ENCODE measurements at places on chromosomes 2 and 18.

DNA sequence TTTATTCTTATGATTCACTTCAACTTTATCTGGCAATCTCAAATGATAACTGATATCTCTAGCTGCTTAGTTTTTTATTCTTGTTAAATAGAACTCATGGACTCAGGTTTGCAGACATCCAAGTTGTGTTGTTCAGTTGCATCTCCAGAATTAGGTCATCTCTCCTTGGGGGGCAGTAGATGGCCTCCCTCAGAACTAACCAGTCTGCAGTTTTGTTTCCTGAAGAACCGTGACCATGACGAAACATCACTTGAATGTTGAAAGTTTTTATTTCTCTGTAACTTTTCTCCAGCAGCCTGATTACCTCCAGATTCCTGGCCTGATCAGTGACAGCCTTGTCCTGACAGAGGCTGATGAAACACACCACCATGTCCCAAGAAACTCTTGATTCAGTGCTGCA, 321.5 kb downstream of the GALNT13 start:
- no peak for DNase-seq

DNA sequence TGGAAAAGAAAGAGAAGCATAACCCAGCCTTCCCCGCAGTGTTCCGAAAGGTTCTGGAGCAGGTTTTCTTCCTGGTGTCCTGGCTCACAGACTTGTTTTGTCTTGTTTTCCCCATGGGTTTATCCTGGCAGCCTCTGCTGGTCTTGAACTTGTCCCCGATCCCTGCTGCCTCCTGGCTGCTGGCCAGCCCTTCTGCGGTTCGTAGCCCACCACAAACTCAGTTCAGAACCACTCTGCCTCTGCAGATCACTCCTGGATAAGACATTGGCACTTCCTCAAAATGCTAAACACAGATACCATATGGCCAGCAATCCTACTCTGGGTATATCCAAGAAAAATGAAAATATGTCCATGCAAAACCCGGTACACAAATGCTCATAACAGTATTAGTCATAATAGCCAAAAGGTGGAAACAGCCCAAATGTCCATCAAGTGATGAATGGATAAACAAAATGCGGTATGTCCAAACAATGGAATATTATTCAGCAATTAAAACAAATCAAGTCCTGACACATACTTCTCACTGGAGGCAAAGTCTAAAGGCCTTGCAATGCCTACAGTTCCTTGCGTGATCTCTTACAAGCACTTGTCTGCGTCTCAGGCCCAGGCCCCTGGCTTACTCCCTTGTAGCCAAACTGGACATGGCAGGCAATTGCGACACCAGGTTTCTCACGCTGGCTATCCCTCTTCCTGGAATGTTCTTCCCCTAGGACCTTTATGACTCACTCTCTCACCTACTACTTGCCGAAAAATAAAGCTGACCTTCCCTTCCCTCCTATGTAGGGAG, 28.0 kb upstream of the ARHGEF4 start:
- no peak for DNase-seq

DNA sequence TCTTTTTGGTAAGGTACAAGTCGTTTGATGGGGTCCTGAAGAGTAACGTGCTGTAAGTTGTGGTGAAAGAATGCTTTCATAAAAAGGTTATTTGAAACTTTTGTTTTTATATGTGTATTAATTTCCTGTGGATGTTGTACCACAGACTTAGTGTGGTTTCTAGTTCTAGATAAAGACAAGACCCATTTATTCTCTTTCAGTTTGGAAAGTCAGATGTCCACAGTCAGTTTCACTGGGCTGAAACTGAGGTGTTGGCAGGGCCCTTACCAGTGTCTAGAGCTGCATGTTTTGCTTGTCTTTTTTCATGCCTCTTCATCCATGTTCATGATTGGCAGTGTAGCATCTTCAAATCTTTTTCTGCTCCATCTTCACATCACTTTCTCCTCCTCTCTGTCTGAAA, 22.1 kb upstream of the DOCK10 start:
- DNase-seq, result no peak

DNA sequence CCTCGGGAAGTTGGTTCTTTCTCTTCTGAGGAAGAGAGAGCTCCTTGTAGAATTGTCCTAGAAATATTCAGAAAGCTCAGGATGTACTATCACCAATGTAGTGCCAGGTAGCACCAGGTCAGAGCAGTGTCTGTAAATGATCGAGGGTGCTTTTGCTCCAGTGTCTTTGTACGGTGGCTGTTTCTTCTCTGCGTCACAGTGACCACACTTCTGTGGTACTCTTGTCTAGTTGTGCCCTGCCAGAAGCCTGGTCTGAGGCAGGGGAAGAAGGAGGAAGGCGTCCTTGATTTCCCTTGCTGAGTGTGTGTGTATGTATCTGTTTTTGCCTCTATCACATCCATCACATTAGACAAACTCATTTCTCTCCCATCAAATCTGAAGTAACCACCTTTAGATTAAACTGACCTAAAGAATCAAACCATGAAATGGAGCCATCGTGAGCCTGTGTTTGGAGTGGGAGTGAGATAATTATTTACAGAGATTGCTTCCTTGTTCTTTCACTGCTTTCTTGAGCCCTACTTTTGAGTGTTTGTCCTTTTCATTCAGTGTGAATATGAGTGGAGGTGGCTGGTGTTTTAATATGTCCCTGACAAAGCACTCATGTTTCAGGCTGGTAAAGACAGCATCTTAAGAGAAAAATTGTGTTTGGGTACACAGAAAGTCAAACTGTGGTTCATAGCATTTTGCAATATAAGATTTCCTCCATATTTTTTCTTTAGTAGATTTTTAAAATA, 97.2 kb downstream of the ACOXL start:
- DNase-seq, result no peak
